GM13976 (cell line): ENCODE measurements at places on chromosomes 11 and 22.

DNA sequence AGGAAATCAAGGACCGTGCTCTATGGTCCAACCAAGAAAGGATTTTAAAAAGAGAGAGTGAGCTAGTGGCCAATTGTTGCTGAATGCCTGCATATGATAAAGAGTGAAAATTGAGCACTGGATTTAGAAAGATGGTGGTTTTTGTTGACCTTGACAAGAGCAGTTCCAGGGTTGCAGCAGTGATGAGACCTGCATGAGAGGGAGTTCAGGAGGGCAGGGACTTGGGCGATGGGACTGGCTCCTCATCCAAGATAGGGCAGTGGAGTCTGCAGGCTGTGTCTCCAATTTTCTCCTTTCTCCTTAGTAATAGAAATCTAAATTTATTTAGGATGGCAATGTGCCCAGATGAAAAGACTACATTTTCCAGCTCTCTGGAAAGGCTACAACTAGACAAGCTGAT is 94.0 kb upstream of the B3GAT1 start:
- no peak for DNase-seq

- DNase-seq = no peak
These were observed at the start of gene MYOD1 for GRCh38 chr11:17719028-17719937. TSS of gene MYOD1 (plus strand) at chr11:17719571. CDS start at chr11:17719783, 212 bp downstream.

DNA sequence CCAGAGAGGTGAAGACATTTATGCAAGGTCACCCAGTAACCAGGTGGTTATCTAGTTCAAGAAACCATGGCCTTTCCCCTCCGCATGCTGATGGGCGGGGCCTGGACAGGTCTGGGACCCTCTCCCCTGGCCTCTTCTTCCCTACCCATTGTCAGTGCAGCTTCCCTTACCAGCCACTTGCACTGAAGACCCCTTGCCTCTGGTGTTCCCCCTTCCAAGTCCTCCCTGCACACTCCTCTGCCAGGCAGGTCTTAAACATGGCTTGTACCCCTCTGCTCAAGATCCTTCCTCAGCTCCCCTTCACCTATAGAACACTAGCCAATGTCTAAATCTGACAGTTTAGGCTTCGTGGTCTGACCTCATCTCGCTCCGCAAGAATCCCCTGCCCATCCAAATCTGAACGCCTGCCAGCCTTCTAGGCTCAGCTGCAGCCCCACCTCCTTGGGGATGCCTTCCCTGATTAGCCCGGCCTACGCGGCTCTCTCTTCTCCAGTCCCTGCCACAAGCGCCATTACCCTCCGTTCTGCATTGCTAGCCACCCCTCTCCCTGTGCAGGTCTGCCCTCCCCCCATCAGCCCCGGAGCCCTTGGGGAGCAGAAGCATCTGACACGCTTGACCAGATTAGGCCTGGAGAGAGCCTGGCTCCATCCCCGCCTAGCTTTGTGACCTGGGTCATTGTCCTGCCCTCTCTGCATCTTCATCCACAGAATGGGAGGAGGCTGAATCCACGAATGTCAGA is 213.8 kb downstream of the DSCAML1 start:
- DNase-seq = no peak

GRCh38 chr22:41517172-41518047 is 26.9 kb downstream of the POLR3H start:
- DNase-seq = peak; percentile 68

DNA sequence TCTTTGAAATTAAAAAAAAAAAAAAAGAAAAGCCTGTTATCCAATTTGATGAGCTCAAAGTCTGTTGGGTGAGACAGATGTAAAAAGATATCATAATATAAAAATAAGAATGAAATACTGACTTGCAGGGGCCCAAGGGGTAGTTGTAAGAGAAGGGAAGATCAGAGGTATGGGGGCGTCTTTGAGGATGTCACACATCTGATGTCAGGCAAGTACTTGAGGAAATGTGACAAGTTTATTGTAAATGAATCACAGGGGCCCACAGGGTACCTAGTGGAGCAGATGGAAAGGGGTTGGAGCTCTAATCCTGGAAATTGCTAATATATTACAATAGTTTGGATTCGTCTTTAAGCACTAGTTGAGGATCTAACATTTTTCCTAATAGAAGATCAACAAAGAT is 131.6 kb downstream of the MAML2 start:
- DNase-seq = no peak

GRCh38 chr11:127825183-127825582 is 762.2 kb downstream of the ETS1 start:
- no peak for DNase-seq

- DNase-seq = no peak
These were observed 1306.0 kb downstream of the TBC1D22A start for GRCh38 chr22:48068323-48068885.

DNA sequence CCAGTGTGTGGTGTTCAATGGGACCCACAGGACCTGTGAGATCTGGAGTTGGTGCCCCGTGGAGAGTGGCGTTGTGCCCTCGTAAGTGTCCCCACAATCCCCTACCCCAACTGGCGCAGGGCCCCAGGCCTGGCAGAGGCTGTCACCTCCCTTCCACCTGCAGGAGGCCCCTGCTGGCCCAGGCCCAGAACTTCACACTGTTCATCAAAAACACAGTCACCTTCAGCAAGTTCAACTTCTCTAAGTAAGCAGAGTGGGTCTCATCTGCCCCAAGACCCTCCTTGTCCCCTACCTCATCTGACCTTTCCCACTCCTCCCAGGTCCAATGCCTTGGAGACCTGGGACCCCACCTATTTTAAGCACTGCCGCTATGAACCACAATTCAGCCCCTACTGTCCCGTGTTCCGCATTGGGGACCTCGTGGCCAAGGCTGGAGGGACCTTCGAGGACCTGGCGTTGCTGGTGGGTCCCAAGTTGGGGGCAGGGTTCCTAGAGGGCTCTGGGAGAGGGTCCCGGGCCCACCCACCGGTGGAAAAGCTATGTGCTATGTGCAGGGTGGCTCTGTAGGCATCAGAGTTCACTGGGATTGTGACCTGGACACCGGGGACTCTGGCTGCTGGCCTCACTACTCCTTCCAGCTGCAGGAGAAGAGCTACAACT is 8.1 kb downstream of the P2RX6 start:
- DNase-seq = no peak

DNA sequence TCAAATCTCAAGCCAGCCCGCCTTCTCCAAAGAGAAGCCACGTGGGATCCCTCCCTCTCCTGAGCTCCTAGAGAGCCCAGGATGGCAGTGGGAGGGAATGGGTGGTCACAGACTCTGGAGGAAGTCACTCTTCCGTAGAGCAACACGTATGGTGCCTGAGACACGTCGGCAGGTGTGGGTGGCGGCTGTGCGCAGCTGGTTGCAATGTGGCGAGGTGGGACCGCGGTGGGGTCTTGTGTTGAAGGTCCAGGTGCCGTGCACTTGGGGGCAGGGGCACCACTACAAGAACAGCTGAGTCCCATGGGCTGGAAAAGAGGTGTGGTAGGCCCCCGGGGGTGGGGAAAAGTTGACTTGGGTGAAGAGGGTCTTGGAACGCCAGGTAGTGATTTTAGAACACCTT is 13.4 kb upstream of the CCND1 start:
- no peak for DNase-seq

DNA sequence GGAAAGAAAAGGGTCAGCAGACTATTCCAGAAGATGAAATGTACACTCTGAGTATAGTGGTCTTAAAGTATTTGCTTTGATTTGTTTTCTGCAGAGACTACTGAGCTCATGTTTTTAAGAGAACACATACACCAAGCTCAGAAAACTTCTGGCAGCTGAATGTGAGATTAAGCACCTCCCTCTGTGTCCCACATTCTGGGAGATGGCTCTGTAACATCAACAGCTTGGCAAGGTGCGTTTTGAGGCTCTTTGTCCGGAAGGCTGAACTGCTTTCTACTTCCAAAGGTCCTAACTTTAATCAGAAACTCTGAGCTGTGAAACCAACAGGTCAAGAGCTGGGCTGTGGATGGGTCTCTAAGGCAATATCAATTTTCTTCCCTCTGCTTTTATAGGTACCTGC is 36.4 kb upstream of the GLYAT start:
- DNase-seq = no peak

DNA sequence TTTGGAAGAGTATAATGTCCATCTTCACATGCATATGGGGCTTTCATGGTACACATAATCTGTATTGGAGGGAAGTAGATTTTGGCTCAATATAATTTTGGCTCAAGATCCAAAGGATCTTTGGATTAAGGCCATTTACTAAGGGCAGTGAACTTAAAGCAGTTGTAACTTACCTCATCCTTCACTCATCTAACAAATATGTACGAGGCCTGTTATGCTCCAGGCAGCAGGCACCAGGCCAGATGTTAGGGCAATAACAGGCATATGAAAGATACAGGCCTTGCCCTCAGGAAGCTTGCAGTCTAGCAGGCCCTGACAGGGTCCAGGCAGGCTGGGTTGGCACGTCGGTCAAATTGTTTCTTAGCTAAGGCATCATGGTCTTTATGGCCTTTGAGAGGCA is 44.6 kb downstream of the LIF start:
- DNase-seq = no peak

DNA sequence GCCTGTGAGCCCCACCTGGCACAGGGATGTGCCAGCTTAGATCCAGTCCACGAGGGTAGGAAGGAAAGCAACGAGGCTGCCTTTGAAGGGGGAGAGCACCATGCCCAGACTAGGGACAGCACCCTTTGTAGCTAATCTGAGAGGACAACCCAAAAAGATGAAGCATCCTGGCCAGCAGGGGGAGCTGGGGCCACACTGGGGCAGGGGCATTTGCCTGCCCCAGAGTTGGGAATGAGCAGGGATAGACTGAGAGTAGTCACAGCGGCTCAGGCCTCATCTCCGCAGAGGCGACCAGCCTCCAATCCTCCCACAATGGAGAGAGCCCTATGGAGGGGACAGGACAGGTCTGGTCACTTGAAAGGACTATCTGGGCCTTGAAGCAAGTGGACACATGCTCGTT is 16.4 kb downstream of the LMO1 start:
- no peak for DNase-seq

- no peak for DNase-seq
These were observed 974 bp downstream of the PPIL2 start for GRCh38 chr22:21666786-21667185.

GRCh38 chr11:30510750-30511149 is 75.4 kb downstream of the MPPED2 start:
- no peak for DNase-seq
